ENCODE measurements at places on chromosomes 6 and 20.

GRCh38 chr20:37920270-37920669 lies 17.3 kb downstream of the VSTM2L start:
- DNase-seq, result no peak

- DNase-seq, result no peak
Measured at GRCh38 chr20:44633872-44634600, 17.5 kb downstream of the ADA start.

DNA sequence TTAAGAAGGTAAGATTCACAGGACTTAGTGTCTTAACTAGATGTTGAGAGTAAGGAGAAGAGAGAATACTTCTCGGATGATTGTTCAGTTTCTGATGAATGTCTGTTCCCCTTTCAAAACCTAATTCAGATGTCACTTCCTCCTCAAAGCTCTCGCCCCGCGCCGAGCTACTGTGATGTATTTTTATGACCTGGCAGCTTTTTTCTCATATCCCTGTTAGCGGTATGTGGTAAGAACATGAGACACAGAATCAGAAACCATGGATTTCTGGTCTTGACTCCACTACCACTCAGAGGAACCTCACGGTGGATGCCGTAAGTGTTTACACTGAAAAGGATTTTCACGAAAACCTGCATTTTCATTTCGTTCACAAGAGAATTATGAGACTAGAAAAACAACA lies 48.4 kb downstream of the CEP43 start:
- no peak for DNase-seq

DNA sequence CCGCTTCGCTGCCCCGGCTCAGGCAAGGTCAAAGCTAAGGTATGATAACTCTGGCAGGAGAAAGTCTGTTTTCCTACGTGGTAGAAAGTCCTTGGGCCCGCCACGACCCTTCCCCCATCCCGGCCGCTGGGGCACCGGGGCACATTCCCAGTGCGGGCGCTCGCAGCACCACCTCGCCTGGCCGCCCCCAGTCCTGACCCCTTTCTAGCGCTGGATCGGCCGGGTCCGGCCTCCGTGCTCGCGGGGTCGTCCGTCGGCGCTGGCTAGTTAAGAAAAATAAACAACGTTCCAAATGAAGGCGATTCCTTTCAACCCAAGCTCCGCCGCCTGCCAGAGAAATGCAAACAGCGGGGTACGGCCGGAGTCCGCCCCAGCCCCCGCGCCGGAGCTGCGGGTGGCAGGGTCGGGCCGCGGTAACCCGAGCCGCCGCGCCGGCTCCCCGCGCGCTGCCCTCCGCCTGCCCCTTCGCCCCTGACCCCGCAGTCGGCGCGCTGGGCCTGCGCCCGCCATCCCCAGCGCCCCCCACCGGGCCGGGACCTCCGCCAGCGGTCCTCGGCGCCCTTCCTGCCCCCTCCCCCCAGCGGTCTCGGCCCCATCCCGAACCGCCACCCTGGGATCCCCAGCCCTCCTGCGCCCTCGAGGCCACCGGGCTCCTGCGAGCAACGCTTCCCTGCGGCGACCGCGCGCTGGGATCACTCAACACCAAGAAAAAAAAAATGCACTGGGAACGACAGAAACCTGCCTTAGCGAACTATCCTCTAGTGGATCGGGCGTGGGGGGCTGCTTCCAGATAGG lies 37.6 kb downstream of the NCR2 start:
- DNase-seq, result peak; percentile 49

DNA sequence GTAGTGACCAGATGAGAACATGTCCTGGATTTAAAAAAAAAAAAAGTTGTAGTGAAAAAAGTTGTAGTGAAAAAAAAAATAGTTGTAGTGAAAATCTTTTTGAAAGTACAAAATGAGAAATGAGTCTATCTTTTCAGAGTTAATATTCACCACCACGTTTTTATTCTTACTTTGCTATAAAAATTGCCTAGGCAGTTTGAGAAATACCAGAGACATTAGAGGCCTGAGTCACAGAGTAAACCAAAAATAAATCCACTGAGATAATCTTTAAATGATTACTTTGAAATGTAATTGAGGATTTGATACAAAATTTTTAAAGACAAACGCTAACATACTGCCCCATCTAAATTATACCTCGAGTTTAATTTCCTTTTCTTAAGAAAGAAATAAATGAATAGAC lies 101.2 kb upstream of the TIAM2 start:
- DNase-seq, result no peak

DNA sequence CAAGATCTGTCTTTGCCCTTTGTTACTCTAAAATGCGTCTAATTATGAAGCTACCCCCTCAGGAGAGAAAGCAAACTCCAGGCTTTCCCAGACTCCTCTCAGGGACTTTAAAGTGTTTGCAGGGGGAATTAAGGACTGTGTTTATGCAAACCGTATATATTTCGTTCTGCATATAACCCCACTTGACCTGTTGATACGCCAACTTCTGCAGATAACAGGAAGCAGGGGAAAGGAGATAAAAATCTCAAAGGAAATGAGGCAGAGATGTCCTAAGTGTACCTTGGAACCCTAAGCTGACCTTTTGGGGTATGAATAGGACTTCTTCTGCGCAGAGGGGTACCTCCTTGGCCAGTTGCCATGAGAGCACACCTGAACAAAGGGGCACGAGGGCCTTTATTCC lies 8.1 kb downstream of the SYCP2L start:
- no peak for DNase-seq

- no peak for DNase-seq
Measured at GRCh38 chr6:1608222-1609040, 1.3 kb upstream of the FOXC1 start.

GRCh38 chr6:179340-179950 lies 112.8 kb upstream of the DUSP22 start:
- no peak for DNase-seq

DNA sequence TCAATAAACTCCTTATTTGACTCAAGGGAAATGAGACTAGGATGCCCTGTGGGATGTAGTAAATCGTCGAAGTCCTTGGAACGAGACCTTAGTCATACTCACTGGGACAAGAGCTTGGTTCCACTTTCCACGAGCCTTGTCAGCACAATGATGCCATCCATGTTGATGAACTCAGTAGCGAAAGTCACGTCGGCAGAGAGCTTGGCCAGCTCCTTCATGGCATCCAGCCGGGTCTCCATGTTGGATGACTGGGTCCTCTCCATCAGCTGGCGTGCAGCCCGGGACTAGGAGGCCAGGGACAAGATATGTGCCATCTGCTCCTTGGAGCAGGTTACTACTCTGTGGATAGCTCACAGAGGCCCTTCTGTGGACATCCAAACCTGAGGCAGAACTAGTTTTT lies 17.5 kb downstream of the ELMO2 start:
- DNase-seq, result no peak

- no peak for DNase-seq
Measured at GRCh38 chr6:40205004-40205403, 270.7 kb upstream of the MOCS1 start.

DNA sequence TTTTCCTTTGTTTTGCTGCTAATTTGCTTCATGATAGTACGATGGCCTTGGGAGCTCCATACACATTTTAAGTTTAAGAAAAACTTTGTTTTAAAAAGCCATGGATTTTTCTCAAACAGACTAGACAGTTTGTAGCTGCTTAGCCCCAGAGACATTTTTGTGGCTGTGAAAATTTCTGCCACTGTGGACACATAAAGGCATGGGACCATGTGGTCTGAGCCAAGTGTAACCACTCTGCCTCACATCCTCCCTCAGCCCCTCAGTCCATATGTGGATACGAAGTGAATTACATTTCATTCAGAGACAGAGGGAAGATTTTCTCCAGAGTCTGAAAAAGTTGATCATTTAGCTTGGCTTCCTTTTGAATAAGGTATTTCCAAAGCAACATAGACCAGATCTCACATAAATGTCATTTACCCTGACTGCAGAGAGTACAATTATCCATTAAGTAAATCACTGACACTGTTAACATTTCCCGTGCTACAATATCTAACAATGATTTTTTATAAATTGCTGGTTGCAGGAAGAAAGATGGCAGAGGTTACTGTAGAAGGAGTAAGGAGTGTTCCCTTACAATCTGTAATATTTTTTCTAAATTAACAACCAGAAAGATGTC lies 87.4 kb downstream of the GJA1 start:
- no peak for DNase-seq

- no peak for DNase-seq
Measured at GRCh38 chr6:44315516-44315915, 2.4 kb upstream of the AARS2 start.

GRCh38 chr6:158987657-158988056 lies 12.3 kb downstream of the RSPH3 start:
- no peak for DNase-seq

GRCh38 chr6:39221779-39222641 lies 7.3 kb downstream of the KCNK5 start:
- no peak for DNase-seq

DNA sequence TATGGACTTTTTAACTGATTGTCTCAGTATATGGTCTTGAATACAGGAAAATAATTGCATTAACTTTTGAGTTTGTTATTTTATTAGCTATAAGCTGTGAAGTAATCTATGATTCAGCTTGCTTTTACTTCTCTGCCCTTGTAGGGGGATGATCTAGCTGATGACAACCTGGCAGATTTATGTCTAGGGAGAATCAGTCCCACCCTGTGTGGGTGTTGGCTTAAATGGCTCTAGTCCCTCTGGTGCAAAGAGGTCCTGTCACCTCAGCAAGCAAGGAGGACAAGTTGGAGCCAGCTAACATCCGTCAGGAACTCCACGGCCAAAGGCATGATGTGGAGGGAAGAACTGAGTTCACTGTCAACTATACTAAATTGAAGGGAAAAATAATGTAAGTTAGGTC lies 495.3 kb downstream of the BMP2 start:
- no peak for DNase-seq

- no peak for DNase-seq
Measured at GRCh38 chr6:25944688-25945574, 14.4 kb upstream of the SLC17A2 start.

DNA sequence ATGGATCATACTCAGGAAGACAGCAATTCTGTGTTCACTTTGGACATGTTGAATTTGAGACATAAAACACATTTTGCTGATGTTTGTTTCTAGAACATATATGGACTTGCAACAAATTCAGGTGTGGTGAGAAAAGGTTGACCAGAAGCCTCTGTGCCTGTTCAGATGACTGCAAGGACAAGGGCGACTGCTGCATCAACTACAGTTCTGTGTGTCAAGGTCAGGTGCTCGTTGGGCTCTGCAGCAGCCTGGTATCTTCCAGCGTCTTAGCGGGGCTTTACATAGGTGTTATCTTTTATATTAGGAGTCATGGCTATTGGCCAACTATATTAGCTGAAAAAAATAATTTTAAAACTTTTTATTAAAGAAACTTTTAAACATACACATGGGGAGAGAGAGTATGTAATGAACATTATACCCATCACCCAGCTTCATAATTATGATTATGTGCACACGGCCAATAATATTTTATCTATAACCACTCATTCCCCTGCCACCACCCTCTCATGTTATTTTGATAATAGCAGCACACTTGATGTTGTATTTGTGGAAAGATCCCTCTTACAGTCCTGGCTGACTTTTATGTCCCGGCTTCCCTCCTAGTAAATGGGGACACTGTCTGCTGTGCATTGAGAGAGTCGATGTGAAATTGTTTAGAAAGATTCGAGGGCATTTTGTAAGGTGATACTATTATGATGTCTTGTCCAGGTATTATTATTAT lies 43.4 kb downstream of the ENPP1 start:
- DNase-seq, result no peak

- peak; percentile 73 for DNase-seq
Measured at GRCh38 chr6:13795041-13795750, 19.2 kb downstream of the MCUR1 start.

- no peak for DNase-seq
Measured at GRCh38 chr6:71463061-71463460, 174.4 kb downstream of the OGFRL1 start.

GRCh38 chr6:35640017-35640664 lies 48.6 kb downstream of the FKBP5 start:
- DNase-seq, result no peak

DNA sequence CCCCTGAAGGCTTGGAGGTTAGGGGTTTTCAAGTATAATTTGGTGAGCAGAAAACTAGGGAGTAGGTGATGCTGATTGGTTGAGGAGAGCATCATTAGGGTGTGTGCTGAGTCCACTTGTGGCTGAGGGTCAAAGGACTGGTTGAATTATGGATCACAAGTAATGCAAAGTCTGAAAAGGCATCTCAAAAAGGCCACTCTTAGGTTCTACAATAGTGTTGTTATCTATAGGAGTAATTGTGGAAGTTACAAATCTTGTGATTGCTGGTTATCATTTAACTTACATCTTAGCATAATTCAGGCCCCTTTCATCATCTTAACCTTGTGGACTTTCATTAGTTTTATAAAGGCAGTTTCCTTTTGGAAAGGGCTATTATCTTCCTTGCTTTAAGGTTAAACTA lies 60.8 kb downstream of the UBR2 start:
- DNase-seq, result no peak

DNA sequence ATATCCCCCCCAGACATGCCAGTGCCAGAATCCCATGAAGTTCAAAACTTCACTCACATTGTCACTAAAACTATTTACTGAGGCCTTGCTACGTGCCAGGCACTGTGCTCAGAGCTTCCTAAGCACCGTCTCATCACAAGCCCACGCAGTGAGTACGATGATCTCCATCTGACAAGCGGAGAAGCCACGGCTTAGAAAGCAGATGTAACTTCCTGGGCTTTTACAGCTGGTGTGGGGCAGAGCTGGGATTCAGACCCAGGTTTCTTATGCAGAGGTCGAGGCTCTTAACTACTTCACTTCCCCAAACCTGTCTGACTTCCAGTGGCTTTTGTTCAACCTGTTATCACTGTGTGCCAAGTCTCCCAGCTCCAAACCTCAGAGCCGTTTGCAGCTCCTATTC lies 8.3 kb downstream of the MDGA1 start:
- DNase-seq, result no peak

- DNase-seq, result no peak
Measured at GRCh38 chr20:38818113-38819065, 12.9 kb downstream of the PPP1R16B start.

- no peak for DNase-seq
Measured at GRCh38 chr6:29757282-29757681, 34.0 kb downstream of the HLA-F start.

DNA sequence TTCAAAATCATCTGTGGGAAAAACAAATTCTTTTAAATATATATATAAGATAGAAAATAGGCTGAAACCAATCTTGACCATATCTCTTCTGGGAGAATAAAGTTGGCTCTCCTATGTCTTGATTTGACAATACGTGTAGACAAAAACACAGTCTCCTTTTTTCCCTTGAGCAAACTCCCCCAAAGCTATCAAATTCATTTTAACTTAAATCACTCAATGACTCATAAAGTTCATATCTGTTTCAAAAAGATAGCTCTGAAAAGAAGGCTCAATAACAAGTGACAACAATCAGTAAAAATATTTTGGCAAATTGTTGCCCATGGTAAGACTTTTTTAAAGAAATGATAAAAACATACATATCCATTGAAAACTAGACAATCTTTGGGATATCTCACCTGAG lies 236.0 kb upstream of the TENT5A start:
- no peak for DNase-seq

All from HepG2 (cell line).